ENCODE measurements at places on chromosomes 2 and 18. TPM values are rescaled to one million over a fixed set of nuclear protein-coding genes. Genes with fewer than 3 reads are reported as not detected.

Gene SLC16A14
- total RNA-seq: 13.7 TPM

Gene AMER3
- 0.42 TPM for total RNA-seq

Gene CXCR4
- 20.8 TPM for total RNA-seq

Gene RSAD2
- 11.1 TPM for total RNA-seq

Gene C2orf66
- total RNA-seq: 0.32 TPM

Gene TMEM17
- 2.6 TPM for total RNA-seq

Gene PTPRM
- total RNA-seq: 112 TPM

Gene SFT2D3
- 7.2 TPM for total RNA-seq

Gene EGR4
- total RNA-seq: not detected

Gene RIT2
- total RNA-seq: 0.48 TPM

Gene TACR1
- total RNA-seq: 1.9 TPM

Gene LAMA1
- 2.9 TPM for total RNA-seq

Gene ACTG2
- 637 TPM for total RNA-seq

Gene DUSP11
- 47.6 TPM for total RNA-seq

Gene ASB18
- not detected for total RNA-seq

Gene DNAJC5G
- total RNA-seq: 0.42 TPM

Gene TSPYL6
- total RNA-seq: 0.16 TPM

Gene ST3GAL5
- 59.4 TPM for total RNA-seq

Gene BOLL
- 0.11 TPM for total RNA-seq

Gene CCL20
- total RNA-seq: not detected

Gene PFN4
- total RNA-seq: 1.4 TPM

Gene PPP3R1
- total RNA-seq: 75.2 TPM

Gene ACMSD
- not detected for total RNA-seq

Gene APLF
- total RNA-seq: 15.9 TPM

Gene DYSF
- 19.0 TPM for total RNA-seq

Gene ALLC
- total RNA-seq: 0.16 TPM

Gene MZT2B
- total RNA-seq: 50.4 TPM

Gene IL1F10
- not detected for total RNA-seq

Gene TTN
- total RNA-seq: 153 TPM

Gene ANO7
- 0.58 TPM for total RNA-seq

Gene ITSN2
- total RNA-seq: 61.3 TPM

Gene DNMT3A
- 34.1 TPM for total RNA-seq

Gene ECEL1
- 0.21 TPM for total RNA-seq

Gene GREB1
- 9.1 TPM for total RNA-seq

Gene ASIC4
- total RNA-seq: 0.32 TPM

Gene SH2D6
- not detected for total RNA-seq
